Inflammatory macrophage treated with lipopolysaccharide for 1 hour (primary cell): ENCODE measurements at places on chromosomes 2 and 18.

- DNase-seq: no peak
Measured at GRCh38 chr2:140122001-140122400, 1341.8 kb upstream of the NXPH2 start.

DNA sequence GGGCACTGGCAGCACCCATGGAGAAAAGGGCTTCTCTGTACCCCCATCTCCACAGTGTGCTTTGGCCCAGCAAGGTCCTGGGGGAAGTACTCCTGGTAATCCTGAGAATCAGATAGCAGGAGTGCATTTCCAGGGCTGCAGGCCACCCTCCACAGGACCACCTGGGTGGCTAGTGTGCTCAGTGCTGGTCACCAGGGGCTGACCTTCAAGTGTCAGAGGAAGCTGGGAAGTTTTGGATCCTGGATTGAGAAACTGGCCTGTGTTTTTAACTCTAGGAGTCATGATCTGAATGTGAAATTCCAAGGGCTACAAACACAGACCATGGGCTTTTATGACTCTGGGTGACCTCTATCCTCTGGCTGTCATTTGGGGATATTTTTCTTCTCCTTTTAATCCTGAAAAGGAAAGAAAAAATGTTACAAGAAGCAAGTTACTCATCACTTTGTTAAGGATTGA is 9.3 kb downstream of the RHOB start:
- DNase-seq: peak; percentile 70

- no peak for DNase-seq
Measured at GRCh38 chr2:215609089-215610032, 173.5 kb upstream of the FN1 start.

GRCh38 chr2:20534913-20535801 is 88.3 kb downstream of the RHOB start:
- no peak for DNase-seq

DNA sequence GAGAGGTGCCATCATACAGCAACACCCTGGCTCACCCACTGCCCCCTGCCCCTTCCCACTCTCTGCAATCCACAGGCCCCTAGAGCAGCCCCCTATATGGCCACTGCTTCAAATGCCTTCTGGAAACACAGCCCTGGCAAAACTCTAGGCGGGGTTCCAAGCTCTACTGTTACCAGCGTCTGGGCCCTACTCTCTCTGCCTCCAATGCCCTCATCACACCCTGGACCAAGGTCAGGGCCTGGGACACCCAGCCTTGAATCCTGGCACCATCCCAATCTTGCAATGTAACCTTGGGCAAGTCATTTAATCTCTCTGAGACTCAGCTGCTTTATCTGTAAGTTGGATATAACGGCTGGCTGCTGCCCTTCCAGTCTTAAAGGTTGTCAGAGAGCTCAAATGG is 39.2 kb upstream of the LOXHD1 start:
- no peak for DNase-seq

- no peak for DNase-seq
Measured at GRCh38 chr2:119246884-119247843, 23.5 kb downstream of the STEAP3 start.

- no peak for DNase-seq
Measured at GRCh38 chr2:168192839-168193616, 54.4 kb downstream of the STK39 start.

- no peak for DNase-seq
Measured at GRCh38 chr2:131418625-131419024, 54.7 kb upstream of the RAB6D start.

GRCh38 chr18:6414723-6415417 is at the start of gene L3MBTL4:
L3MBTL4 (minus strand) TSS chr18:6414911; CDS start chr18:6311625, 103,286 bp downstream.
- DNase-seq: peak; percentile 62

- no peak for DNase-seq
Measured at GRCh38 chr18:53553030-53553429, 671.4 kb downstream of the MBD2 start.

GRCh38 chr2:60371681-60372080 is 181.8 kb downstream of the BCL11A start:
- no peak for DNase-seq

GRCh38 chr2:26883956-26884355 is 36.0 kb downstream of the DPYSL5 start:
- no peak for DNase-seq

DNA sequence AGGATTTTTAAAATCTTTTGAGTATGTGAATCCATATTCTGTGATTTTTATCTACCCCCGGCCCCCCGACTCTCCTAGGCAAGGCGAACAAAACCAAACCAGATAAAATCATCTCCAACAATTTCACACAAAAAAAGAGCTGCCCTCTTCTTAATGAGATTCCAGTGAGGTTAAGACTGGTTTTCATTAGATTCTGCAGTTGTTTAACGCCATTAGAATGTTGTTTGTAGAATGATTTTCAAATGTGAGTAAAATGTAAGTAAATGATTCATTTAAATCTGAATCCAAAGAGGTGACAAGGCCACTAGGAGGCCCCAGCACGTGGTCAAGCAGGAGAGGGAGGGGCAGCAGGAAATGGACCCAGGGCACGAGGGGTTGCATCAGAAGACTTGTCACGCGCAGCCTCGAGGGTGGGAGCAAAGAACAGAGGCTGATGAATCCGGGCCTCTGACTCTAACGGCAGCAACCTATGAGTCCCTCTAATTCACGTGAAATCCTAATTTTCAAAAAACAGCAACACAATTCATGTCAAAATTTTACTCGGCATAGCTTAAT is 24.3 kb upstream of the KLHL29 start:
- no peak for DNase-seq

DNA sequence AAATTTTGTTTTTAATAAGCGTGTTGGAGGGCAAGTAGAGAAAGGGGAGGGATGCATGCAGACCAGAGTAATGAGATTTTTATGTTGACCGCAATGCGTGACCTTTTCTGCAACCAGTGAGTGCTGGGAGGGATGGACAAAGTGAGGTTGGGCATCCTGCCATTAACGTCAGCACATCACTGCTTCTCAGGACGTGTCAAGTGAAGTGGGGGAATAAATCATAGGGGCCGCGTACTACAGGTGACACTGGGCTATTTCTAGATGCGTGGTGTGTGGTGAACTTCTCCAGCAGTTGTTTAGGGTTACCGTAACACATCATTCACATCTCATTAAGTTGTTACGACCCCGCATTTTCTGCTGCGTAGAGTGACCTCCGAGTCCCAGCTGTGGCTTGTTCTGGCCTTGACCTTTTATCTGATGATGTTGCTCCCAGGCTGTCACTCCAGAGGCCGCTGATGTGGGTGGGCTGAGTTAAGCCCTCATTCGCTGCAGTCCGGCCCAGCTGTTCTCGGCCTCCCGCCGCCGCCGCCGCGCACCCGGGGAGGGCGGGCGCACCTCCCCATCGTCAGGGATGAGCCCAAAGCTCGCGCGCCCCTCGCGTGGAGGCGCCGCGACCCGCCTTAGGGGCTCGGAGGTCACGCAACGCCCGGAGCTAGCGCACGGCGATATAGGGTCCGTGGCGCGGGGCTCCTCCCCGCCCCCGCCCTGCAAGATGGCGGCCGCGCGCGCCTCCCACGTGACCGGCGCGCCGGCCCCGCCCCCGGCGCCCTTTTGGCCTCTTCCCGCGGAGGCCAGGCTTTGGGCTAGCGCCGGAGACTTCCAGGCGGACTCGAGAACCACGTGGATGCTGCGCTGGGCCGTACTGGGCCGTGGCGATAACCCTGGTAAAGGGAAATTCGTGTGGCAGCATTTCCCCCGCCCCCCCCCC is 3.5 kb downstream of the ZCCHC2 start:
- peak; percentile 81 for DNase-seq

DNA sequence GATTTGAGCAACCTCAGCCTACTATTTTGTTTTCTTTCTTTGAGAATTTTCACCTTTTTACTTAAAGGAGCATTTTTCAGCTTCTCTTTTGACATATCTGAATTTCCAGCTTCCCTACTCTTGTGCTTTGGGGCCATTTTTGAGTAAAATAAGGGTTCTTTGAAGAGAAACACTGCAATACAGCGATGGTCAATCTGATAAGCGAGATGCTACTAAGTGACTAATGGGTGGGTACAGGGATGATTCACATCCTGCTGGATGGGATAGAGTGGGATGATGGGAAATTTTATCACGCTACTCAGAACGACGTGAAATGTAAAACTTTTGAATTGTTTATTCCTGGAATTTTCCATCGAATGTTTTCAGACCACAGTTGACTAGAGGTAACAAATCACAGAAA is 211.5 kb downstream of the TMEM247 start:
- DNase-seq: no peak

DNA sequence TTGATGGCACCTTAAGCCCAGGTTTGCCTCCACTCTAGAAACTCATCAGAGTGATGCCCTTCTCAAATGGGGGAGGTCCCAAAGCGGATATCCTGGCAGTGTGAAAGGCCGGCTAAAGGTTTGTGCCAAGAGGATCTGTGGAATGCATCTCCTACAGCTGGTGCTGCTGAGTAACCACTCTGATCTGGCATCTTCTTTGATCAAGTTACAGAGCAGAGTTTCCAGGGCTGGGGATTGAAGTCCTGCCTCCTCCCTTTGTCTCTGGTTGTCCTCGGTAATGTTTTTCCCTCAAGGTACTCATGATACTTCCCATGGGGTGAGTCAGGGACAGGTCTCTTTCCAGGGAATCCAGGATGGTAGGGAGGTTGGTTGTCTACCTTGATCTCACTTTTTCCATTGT is 24.6 kb downstream of the PRKRA start:
- DNase-seq: no peak

- DNase-seq: peak; percentile 57
Measured at GRCh38 chr2:68908392-68908970, 37.3 kb upstream of the BMP10 start.

GRCh38 chr2:160427629-160428404 is 65.8 kb downstream of the RBMS1 start:
- no peak for DNase-seq

GRCh38 chr18:10032331-10033015 is 118.7 kb downstream of the VAPA start:
- no peak for DNase-seq

- DNase-seq: no peak
Measured at GRCh38 chr2:235390816-235391194, 103.0 kb upstream of the AGAP1 start.

DNA sequence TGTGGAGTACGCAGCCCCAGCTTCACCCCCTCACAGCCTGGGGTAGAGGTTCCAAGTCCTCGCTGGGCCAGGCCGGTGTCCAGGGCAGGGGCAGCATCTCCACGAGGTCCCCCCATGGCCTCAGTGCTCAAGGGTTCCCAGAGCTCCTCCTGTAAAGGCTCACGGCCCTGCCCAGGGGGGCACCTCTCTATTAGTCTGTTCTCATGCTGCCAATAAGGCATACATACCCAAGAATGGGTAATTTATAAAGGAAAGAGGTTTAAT is 38.8 kb downstream of the TDRD15 start:
- DNase-seq: no peak

GRCh38 chr18:42426496-42427015 is 471.5 kb downstream of the PIK3C3 start:
- no peak for DNase-seq

DNA sequence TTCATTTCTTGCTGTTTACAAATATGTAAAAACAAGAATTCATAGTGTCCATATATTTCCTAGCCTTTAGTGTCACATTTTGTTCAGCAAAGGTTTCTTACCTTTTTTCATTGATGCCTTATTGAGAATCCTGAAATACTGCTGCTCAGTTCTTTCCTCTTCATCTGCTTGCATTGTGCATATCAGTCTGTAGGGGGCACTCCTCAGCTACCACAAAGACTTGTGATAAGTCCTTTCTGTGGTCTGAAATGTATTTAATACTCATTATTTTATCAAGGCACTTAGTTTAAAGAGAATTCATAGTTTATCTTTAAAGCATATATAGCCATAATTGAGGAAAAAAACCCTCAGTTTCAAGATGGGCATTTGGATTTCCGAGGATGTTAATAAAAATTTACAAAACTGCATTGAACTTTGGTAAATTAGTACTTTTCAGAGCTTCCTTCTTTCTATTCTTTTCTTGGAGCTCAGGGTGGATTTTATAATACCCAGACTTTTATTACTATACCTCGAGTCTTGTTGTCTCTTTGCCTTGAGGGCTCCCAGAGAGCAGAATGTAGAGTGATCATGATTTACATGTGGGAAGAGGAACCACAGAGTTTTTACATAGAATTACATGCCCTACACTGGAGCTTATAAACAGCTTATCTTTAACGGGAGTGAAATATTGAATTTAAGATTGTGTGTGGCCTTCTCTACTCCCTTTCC is 570.1 kb downstream of the PLCL1 start:
- DNase-seq: peak; percentile 40
